ENCODE measurements at places on chromosomes 7 and 10.

DNA sequence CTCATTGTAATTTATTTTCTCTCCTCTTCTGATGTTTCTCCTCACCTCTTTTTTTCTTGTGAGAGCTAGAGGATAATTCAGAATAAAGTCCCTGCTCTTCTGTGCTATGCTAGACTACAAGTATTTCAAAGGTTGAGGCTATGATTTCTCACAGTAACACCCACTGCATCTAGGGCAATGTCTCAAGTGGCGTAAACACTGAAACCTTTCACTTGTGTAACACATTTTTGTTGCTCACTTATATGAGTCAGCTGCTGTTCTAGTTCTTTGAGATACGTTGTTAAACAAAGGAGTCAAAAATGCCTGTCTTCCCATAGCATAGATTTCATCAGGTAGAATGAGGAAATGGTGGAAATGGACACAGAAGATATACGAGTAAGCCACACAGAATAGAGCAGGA, 305.1 kb upstream of the PITRM1 start:
- DNase-seq = no peak

DNA sequence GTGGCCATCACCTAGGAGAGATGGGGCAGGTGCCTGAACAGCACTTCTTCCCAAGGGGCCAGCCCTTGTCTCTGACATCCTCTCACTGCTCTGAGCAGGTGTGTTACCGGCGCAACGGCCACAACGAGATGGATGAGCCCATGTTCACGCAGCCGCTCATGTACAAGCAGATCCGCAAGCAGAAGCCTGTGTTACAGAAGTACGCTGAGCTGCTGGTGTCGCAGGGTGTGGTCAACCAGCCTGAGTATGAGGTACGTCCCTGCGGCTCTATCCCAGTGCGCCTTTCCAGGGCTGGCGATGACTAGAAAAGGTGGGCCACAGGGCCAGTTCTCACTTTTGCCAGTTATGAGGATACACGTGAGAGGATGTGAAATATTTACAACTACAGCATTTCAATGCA, 54.3 kb upstream of the ZMIZ2 start:
- DNase-seq = no peak

DNA sequence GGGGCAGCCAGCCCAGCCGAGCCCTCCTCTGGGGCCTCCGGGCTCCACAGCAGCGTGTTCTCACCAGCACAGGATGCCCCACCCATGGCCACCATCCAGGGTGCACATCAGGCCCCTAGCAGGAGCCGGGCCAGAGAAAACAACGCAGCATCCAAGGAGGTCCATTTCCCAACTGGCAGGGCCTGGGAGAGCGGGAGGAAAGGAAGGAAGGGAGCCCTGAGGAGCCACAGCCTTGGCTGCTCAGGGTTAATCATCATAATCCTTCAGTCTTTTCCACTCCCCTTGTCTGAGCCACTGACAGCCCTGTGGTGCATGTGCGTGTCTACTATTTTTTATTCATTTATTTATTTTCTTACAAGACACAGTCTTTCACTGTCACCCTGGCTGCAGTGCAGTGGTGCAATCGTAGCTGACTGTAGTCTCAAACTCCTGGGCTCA, 3.6 kb downstream of the PLAC9 start:
- no peak for DNase-seq

- DNase-seq = peak; percentile 47
Measured at GRCh38 chr7:35906191-35906908, 105.5 kb downstream of the SEPTIN7 start.

- DNase-seq = no peak
Measured at GRCh38 chr7:101368422-101369165, 5.9 kb downstream of the COL26A1 start.

DNA sequence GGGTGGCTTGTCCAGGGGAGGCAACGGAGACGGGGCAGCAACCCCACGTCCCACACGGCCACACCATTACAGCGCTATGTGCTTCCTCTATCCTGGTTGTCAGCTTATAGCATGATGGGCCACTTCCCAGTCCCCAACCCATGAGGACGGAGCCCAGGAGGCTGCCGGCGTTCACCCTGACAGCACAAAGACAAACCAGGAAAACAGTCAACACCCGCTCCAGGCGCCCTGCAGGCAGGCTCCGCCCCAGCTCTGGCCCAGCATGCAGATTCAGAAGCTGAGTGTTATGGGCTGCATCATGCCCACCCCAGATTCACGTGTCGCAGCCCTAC, 14.8 kb downstream of the WDR86 start:
- DNase-seq = no peak

- no peak for DNase-seq
Measured at GRCh38 chr7:157124690-157125089, 14.0 kb upstream of the UBE3C start.

- no peak for DNase-seq
Measured at GRCh38 chr10:132590752-132591121, 53.1 kb downstream of the INPP5A start.

DNA sequence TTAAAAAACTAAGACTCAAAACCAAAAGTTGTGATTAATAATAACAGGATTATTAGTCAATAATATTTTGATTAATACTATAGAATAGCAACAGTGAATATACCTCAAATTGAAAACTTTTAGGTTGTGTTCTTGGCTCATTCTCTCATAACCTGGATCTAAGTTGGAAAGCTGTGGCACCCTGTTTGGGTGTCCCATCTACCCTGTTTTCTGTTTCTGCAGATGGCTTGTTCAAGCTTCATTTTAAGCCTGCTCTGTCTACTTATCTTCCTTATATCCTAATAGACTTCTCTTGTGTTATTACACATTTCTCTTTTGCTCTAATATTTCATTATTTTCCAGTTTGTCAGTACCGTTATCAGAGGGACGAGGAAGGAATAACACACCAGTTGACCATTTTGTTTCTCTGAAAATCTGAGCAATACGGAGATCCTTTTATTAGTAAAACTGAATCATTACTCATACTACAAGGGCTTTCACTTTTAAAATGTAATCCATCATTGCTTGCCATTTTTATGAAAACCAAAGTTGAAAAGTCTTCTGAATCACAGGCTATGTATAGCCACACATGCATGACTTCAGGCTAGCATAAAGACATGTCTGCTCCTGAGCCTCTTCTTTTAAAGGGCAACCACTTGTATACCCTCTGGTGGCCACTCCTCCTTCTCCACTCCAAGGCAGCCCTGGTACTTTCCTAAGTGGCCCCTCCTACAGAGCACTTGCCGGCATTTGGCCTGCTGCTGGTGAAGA, 22.3 kb downstream of the COX15 start:
- no peak for DNase-seq

DNA sequence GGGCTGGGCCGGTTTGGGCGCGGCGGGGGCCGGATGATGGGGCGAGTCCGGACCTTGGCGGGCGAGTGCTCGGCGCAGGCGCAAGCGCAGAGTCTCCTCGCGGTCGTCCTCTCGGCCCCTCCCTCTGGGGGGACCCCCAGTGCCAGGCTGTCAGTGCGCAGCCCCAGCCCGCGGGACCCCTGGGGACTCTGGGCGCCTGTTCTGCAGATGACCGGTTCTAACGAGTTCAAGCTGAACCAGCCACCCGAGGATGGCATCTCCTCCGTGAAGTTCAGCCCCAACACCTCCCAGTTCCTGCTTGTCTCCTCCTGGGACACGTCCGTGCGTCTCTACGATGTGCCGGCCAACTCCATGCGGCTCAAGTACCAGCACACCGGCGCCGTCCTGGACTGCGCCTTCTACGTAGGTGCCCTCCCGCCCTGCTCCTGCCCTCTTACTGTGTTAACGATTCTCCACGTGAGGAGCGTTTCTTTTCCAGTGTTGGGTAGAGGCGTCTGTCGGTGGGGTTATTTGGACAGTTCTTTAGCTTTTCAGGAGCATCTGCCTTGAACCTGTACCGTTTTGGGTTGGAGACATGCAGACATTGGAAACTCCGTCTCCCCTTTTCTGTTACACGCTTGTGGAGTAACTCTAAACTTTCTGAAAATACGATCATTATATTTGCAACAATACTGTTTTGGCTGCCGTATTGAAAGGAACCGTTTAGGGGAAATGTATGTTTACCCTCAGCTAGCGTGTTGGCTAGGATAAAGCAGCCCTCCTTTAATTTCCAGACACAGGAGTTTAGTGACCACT, 706 bp downstream of the BUB3 start:
- DNase-seq = peak; percentile 63

DNA sequence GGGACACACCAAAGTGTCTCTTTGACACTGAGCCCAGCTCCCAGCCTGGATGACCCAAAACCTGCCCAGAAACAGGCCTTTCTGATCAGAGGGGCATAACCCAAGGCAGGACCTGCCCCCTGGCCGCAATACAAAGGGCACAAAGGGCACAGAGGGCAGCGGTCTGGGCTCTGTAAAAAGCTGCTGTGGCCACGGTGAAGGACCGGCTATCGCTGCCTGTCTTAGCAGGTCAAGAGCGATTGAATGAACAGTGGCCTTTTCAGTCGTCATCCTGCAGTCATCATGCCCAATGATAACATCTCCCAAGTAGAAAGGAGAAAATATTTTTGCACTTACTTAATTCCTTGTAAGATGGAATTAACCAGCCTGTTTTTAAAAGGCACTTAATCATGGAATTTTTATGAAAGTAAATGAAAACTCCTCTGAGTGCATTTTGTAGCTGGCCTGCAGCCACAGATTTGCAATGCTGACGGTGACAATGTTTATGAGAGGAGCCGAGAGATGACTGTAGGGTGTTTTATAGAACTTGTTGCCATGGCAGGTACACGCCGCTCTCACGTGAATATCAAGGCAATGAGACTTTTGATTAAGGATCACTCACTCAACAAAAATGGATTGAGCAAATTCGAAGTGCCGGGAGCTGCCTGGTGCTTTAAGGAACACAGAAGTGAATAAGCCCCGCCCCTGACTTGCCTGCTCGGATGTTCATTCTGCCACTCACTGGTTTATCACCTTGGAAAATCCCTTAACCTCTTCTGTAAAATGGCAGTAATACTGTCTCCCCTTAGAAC, 47.3 kb upstream of the BHLHA15 start:
- no peak for DNase-seq

GRCh38 chr10:101772895-101773761, 2.8 kb downstream of the FGF8 start:
- DNase-seq = no peak

- DNase-seq = no peak
Measured at GRCh38 chr7:91435381-91436059, 171.3 kb downstream of the FZD1 start.

- DNase-seq = no peak
Measured at GRCh38 chr10:90939116-90939515, 18.2 kb upstream of the ANKRD1 start.

GRCh38 chr7:147570390-147570789, 1020.2 kb upstream of the C7orf33 start:
- no peak for DNase-seq

DNA sequence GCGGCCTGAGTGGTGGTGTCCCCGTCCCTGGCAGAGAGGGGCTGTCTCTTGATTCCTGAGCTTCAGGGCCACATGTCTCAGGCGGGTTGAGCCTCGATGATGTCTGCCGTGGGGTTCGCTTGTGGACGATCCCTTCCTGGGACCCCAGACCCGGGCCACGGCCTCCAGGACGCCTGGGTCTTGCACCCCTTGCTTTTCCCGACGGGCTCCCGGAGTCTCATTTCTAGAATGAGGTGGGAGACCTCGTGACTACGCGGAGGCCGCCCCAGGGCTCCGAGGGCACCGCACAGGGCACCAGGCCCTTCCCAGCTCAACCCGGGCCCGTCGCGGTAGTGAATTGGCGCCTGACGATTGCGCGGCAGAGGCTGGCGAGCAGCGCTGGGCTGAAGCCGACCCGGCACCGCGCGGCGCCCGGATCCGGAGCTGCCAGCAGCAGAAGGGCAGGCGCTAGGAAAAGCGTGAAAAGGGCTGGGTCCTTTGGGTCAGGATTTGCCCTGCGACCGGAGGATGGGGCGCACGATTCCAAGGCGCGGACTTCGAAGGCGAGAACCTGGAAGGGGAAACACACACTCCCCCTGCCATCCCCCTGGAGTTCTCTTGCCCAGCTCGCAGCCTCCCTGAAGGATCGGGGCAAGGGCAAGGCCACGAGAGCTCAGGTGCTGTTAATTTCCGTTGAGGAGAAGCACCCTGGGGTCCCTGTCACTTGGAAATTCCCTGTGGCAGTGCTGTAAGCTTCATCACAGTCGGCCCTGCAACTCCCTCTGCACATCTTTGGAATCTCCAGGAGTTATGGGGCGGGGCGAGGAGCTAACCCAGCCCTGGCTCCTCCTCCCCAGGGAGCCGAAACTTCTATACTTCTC, 15.5 kb downstream of the TLX1 start:
- DNase-seq = no peak

GRCh38 chr10:48683868-48684267, 805 bp upstream of the WDFY4 start:
- no peak for DNase-seq

DNA sequence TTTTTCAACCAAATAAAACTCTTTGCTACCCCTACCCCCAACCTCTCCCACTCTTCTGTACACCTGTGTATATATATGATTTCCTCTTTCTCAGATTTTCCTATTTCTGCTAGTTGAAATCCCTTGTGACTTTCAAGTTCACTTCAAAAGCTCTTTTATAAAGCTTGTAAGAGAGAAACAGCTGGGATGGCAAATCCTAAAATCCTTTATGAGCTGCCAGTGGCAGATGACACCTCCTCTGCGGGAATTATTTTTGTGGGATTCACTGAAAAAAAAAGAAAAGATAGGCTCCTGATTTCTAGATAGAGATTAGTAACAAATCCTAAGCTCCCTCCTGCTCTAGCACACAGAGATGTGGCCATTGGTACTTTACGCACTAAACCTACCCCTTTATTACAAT, 92.9 kb downstream of the AHR start:
- DNase-seq = no peak

GRCh38 chr10:377228-377627, 242.0 kb downstream of the ZMYND11 start:
- DNase-seq = no peak

- DNase-seq = no peak
Measured at GRCh38 chr7:151012911-151013347, 11.4 kb downstream of the ATG9B start.

- no peak for DNase-seq
Measured at GRCh38 chr10:68327889-68328786, 3.7 kb upstream of the HNRNPH3 start.

DNA sequence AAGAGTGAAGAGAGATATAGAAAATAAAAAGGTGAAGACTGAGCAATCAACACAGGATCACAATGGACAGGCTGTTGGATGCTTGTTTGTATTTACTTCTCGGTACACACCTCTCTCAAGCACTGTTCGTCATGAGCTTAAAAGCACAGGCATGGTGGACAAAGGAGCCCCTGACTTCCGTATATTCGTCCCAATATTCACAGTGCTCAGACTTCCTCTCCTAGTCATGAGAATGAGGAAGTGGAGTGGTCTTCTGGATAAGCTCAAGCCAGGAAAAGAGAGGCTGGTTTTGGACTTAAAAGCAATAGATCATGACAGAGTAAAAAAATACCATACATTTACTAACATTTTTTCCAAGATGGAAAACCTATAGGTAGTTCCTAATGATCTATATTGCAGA, 172.5 kb downstream of the SORCS1 start:
- no peak for DNase-seq

All from activated CD4-positive, alpha-beta T cell treated with anti-CD3 and anti-CD28 coated beads, Interleukin-2, amount 50 U/mL, for 48 hours (primary cell).